ENCODE measurements at places on chromosomes 11 and 22.

GRCh38 chr11:47270331-47271271 is 668 bp downstream of the MADD start:
- no peak for DNase-seq

DNA sequence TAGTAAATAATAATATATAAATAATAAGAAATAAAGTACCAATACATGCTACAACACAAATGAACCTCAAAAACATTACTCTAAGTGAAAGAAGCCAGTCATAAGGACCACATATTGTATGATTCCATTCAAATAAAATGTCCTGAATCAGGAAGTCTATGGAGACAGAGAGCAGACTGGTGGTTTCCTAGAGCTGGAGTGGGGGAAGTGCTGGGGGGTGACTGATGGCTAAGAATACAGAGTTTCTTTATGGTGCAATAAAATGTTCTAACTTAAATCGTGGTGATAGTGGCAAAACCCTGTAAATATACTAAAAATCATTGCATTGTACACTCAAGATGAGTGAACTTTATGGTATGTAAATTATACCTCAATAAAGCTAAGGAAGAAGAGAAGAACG is 376.5 kb downstream of the BUD13 start:
- no peak for DNase-seq

DNA sequence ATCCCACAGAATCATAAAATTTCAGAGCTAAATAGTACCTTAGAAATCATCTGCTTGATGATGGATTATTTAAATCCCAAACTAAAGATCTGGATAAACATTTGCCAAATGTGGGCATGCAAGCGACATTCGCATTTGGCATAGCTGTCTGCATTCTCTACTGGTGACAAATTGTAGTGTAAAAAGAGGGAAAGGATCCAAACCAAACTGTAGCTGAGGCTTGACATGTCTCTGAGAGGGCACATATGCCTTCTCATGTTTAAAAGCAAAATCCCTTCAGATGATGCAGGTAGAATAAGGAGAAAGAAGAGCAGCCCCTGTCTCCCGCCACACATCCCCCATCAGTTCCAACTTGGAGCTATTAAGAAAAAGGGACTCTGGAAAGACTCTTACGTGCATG is 257.5 kb upstream of the MTNR1B start:
- no peak for DNase-seq

GRCh38 chr11:59708537-59708936 is 5.1 kb downstream of the OR10V1 start:
- DNase-seq: no peak

DNA sequence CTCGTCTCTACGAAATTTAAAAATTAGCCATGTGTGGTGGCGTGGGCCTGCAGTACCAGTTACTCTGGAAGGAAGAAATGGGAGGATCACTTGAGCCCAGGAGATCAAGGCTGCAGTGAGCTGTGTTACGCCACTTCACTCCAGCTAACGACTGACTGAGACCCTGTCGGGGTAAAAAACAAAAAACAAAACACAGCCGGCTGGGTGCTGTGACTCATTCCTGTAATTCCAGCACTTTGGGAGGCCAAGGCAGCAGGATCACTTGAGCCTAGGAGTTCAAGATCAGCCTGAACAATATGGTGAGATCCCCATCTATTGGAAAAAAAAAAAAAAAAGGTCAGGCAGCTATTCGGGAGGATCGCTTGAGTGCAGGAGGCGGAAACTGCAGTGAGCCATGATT is 2.4 kb downstream of the PAFAH1B2 start:
- no peak for DNase-seq

DNA sequence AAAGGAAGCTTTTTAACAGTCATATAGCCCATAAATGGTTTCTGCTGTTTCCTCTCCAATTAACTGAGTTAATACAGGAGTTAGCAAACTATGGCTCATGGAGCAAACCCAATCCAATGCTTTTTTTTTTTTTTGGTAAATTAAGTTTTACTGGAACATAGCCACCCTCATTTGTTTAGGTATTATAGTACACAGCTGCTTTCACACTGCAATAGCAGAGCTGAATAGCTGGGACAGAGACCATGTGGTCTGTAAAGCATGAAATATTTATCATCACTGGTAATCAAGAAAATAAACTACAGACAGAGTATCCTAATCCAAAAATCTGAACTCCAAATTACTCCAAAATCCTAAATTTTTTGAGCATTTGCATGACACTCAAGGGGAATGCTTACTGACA is 53.7 kb downstream of the RDX start:
- no peak for DNase-seq

DNA sequence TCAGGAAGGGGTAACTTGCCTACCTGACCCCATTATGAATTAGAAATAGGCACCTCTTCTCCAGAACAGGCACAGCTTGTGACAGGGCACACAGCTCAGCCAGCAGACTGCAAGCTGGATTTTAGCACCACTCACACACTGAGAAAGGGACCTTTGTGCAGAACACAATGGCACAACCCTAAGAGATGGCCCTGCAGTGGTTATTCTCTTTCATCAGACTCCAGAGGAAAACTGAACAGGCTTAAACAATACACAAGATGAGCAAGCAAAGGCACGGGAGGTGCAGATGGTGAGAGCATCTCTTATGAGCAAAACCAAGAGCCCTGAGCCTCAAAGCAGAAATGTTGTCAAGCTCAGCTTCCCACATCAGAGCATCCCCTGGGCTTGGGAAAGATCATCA is 93.8 kb upstream of the LRRC55 start:
- DNase-seq: no peak

DNA sequence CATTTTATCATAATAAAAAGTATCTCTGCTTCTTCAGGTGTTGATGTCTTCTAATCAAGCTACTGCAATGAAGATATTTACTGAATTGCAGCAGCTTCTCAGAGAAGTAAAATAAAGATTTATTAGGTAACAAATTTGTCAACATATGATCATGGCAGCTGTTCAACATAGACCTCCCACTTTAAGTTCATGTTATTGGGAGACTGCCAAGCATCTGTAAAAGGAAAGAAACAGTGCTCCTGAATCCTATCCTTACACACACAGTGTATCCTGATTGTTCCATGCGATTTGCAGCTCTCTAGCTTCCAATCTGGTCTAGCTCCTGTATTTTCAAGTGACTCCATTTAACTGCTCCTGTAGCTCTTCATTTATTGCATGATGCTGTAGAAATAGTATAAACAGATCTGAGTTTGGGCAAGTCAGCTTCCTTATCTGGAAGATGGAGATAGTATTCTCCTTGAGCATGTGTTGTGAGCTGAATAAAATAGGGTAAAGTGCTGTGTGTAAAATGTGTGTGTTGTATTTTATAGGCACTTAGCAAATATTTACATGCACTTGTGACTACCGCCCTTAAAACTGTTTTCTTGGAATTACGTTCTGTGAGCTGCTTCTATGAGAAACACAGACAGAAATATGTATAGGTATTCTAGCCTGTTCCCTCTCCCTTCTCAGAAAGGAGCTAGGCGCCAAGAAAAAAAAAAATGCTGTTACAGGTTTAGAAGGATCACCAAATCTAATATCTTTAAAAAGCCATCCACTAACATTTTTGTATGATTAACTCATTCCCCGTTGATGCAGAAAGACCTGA is 290.6 kb downstream of the JRKL start:
- no peak for DNase-seq

- DNase-seq: no peak
Measured at GRCh38 chr22:19769393-19769715, 8.8 kb downstream of the TBX1 start.

GRCh38 chr11:69123593-69124545 is 31.9 kb upstream of the SMIM38 start:
- DNase-seq: peak; percentile 10

- DNase-seq: no peak
Measured at GRCh38 chr11:103803062-103803461, 233.4 kb upstream of the DDI1 start.

DNA sequence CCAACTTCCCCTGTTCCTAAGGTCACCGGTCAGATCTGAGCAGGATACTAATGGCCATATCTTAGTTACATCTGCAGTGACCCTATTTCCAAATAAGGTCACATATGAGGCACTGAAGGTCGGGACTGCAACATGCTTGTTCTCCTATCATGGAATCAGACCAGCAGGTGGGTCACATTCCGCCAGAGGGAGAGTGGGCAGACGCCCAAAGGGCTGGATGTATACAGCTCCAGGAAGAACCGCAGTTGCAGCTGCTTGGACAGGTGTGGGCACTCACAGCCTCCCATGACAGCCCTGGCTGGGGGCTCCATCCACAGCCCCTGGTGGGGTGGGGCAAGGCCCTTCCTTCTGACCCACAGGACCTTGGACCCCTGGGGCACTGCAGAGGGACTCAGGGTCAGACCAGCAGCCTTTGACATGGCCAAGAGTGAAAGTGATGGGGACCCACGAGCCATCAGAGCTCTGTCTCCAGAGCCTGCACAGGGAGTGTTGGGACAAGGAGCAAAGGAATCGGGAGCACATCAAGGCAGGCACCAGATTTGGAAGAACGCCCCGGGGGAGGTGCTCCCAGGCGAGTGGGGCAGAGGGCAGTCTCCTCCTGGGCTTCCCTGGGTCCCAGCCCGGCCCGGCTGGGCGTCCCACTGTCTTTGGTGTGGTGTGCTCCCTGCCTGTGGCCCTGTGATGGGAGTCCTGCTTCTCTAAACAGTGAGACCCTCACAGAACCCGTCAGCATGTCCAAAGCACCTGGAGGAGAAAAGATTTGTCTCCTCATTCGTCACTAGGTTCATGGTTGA is 13.3 kb upstream of the CD81 start:
- no peak for DNase-seq

GRCh38 chr11:117409511-117409910 is 81.9 kb downstream of the CEP164 start:
- DNase-seq: no peak
